ENCODE measurements at places on chromosomes 2 and 18.

GRCh38 chr18:10319026-10319425 is 135.4 kb upstream of the APCDD1 start:
- no peak for DNase-seq

- no peak for DNase-seq
These were observed 563.1 kb upstream of the FAM98A start for GRCh38 chr2:34162231-34162630.

- peak; percentile 11 for DNase-seq
These were observed 403.3 kb upstream of the NETO1 start for GRCh38 chr18:73270920-73271634.

DNA sequence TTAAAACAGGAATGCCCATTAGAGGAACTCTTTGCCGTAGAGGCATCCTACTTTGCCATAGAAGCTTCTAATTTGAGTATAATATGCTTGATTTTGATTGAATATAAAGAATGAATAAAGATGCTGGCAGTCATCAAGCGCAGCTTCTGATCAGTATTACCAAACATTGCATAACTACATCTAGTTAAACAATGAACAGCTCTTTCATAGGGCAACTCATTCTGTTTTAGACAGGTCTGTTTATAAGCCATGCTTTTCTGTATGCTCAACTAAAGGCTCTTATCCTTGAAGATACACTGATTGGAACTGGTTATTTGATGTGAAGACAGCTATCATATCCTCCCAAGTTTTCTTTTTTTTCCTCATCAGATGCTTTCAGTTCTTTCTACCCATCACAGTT is 122.6 kb upstream of the FAM117B start:
- no peak for DNase-seq

DNA sequence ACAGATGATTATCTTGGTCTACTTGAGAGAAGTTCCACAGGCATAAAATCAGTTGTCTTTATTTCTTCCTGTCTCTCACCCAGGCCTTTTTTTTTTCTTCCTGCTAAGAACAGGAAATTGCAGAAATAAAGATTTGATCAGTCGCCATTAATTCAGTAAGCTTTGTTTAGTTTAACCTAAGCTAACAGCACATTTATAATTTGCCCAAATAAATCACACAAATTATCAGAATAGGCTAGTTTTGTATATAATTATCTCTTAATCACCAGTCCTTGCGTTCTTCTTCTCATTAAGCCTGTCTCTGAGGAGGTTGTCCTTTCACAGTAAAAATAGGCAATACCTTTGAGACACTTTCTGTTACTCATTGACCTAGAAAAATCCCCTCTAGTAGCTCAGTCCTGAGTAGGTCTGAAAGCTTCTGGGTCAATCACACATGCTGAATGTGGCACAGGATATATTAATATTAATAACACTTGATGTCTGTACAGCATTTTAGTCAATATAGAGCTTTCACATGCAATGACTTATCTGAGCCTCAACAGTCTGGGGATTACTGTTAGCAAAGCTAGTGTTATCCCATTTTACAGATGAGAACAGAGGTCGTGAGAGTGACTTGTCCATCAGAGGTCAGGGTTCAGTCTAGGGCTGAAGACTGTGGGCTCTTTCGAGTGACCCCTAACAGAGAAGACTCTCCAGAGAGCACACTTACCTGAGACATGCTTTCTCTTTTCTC is 11.2 kb upstream of the STK17B start:
- DNase-seq, result no peak

GRCh38 chr2:238129166-238130010 is 9.1 kb upstream of the KLHL30 start:
- no peak for DNase-seq

- DNase-seq, result peak; percentile 29
These were observed 493.1 kb downstream of the SOCS6 start for GRCh38 chr18:70781860-70782453.

DNA sequence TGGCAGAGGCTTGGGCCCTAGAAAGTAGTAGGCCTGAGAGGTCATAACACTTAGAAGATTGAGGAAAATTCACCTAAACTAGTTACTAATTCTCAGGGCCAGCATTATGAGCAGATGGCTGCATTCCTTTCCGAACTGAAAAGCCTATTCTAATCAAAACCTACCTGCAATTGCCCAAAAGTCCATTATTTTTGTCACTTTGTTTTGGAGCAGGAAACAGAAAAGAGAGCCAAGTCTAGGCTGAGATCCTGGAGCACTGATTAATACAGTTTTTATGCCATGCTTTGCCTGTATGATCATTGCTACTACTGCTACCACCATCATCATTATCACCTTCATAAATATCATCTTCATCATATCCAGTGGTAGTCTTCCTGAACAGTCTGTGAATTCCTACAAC is 14.7 kb downstream of the VSNL1 start:
- no peak for DNase-seq

DNA sequence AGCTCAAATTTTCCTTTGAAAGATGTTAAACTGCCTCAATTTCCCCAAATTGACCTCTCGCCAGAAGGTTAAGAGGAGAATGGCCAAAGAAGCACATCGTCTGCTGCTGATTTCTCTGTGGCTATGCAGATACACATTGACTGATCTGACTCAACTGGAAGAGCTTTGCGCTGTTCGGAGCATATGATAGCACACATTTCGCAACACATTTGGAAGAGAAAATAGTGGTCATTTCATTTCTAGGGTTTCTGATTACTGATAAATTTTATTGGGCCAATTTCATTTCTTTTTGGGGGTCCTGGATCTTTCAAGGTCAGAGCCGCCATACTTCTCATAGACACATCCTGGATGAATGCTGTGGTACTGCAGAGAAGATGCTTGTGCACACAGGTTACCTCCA is 138.5 kb downstream of the TMEM200C start:
- DNase-seq, result no peak

DNA sequence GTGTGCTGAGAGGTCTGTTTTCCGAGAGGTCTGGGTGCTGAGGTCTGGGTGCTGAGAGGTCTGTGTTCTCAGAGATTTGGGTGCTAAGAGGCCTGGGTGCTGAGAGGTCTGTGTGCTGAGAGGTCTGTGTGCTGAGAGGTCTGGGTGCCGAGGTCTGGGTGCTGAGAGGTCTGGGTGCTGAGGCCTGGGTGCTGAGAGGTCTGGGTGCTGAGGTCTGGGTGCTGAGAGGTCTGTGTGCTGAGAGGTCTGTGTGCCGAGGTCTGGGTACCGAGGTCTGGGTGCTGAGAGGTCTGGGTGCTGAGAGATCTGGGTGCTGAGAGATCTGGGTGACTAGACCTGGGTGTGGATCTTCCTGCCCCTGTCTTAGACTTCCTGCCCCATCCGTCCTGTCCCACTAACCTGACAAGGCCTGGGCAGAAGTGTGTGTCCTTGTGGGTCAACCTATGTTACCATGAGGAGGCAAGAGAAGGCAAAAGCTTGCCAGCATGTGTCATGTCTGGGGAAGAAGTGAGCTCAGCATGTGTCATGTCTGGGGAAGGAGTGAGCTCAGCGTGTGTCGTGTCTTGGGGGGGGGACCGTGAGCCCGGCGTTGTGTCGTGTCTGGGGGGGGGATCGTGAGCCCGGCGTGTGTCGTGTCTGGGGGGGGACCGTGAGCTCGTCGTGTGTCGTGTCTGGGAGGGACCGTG is 69.3 kb downstream of the KCNG2 start:
- no peak for DNase-seq

- DNase-seq, result no peak
These were observed 330.0 kb upstream of the PKDCC start for GRCh38 chr2:41717839-41718238.

DNA sequence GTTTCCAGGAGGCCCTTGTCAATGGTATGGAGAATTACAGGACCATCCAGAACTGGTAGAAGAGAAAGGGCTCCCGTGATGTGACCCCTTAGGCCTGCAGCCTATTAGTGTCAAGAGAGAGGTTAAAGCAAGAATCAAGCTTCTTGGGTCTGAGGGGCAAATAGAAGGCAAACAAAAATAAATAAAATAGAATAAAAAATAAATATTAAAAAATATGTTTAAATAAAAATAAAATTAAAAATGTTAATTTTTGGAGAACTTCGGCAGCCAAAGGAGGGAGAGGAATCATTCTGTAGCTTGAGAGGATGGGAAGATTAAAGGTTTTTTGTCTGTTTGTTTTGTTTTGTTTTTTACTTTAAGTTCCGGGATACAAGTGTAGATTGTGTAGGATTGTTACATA is 15.2 kb upstream of the TMEM178A start:
- no peak for DNase-seq

DNA sequence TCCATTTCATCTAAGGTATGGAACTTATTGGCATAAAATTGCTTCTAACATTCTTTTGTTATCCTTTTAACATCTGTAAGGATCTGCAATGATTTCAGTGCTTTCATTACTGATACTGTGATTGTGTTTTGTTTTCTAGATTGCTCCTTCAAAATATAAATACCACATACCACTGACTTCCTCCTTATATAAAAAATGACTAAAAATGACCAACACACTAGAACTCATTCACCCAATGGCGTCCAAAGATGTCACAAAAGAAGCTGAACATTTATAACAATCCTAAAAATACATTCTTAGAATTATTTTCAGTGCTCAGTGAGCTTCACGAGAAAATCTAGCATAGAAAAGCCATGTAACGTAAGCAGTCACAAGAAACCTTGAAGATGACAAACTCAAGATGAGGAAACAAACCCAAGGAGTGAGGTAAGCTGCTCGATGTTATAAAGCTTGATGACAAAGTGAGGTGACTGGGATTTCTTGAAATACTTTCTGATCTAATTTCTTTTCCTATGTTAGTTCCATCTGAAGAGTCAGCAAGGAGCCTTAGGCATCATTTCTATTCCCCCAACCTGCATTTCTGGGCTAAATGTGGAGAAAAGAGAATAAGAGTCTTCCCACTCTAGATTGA is 42.6 kb downstream of the PNO1 start:
- no peak for DNase-seq

GRCh38 chr2:121777699-121778058 is 22.2 kb downstream of the TSN start:
- no peak for DNase-seq

DNA sequence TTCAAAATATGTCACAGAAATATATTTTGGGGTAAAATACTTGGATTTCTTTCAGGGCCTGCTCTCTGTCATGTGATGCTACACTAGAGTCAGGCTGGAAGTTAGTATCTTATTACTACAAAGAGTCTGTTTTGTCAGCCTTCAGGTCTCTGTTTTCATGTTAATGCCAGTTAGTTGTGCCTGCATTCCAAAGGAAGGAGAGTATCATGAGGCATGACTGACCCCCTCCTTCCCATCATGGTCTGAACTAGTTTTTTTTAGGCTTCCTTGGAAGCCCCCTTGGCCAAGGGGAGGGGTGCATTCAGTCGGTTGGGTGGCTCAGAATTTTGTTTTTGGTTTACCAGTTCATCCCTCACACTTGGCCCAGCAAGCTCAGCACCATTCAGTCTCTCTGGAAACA is 318.0 kb downstream of the ALK start:
- DNase-seq, result no peak

DNA sequence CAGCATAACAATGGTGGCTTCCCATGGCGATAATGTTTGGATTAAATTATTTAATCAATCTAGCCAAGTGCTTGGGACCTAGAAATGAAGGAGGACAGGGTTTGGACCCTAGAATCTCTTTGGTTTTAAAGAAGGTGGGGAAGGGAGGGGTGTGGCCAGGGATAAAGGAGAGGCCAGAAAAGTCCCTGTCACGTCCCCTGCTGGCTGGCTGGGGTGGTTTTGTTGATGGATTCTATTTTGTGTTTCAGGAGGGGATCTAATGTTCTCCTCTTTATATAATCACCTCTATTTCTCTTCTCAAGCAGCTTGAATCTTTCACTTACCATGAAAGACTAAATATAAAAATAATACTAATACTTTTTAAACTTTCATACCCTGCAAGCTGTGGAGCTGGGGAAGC is 52.6 kb upstream of the GALR1 start:
- no peak for DNase-seq

GRCh38 chr2:126219081-126219480 is 436.9 kb upstream of the GYPC start:
- no peak for DNase-seq

All from umbilical cord (tissue), 2 donors.